ENCODE measurements at places on chromosomes 4 and X. TPM values are rescaled to one million over a fixed set of nuclear protein-coding genes. Genes with fewer than 3 reads are reported as not detected.

The MAGEB17 gene
- total RNA-seq, result not detected

The NDP gene
- total RNA-seq, result 4.8 TPM

The DCAF16 gene
- 23.5 TPM for total RNA-seq

The ENPEP gene
- total RNA-seq, result not detected

The SLITRK2 gene
- under 0.01 TPM for total RNA-seq

The CTPS2 gene
- total RNA-seq, result 17.9 TPM

The ERAS gene
- total RNA-seq, result not detected

The TLR7 gene
- not detected for total RNA-seq

The CD38 gene
- 0.10 TPM for total RNA-seq

The ADRA2C gene
- 0.24 TPM for total RNA-seq

The FAM9B gene
- 0.10 TPM for total RNA-seq

DNA sequence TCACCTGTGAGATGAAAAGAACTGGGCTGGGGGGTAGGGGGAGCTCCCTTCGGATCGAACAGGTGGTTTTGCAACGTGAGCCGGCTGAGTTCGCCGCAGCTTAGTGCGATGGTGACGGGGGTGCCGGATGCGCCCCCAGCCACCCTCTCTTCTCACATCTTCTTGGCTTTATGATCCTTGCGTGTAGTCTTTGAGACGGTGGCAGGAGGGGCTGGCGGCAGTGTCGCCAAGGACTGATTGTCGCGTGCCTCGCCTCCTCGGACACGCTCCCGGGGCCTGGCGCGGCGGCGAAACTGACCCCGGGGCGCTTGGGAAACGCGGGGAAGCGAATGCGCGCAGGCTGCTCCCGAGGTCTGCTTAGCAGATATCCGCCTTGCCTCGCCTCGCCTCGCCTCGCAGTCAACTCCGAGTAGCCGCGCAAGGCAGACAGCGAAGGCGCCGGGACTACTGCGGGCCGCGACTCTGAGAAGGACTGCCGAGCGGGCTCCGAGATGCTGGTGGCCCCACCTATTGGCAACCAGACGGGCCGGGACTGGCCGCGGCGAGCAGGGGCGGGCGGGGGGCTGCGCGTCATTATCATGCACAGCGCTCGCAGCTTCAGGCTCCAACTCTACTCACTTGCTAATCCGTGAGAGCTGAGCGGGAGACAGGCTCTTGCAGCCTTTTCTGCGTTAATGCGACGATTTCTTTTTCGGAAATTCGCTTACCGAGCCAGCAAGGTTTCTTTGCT is 1.5 kb downstream of the GRID2 start:
- peak; percentile 16 for DNase-seq

GRCh38 chr4:82217986-82218715 is 155.6 kb downstream of the HNRNPD start:
- DNase-seq, result no peak

GRCh38 chr4:184147858-184148737 is 69.6 kb downstream of the ENPP6 start:
- no peak for DNase-seq

GRCh38 chrX:153831429-153832150 is 1.2 kb upstream of the PDZD4 start:
- DNase-seq, result no peak

GRCh38 chr4:18734405-18734804 is 712.9 kb upstream of the LCORL start:
- DNase-seq, result no peak

DNA sequence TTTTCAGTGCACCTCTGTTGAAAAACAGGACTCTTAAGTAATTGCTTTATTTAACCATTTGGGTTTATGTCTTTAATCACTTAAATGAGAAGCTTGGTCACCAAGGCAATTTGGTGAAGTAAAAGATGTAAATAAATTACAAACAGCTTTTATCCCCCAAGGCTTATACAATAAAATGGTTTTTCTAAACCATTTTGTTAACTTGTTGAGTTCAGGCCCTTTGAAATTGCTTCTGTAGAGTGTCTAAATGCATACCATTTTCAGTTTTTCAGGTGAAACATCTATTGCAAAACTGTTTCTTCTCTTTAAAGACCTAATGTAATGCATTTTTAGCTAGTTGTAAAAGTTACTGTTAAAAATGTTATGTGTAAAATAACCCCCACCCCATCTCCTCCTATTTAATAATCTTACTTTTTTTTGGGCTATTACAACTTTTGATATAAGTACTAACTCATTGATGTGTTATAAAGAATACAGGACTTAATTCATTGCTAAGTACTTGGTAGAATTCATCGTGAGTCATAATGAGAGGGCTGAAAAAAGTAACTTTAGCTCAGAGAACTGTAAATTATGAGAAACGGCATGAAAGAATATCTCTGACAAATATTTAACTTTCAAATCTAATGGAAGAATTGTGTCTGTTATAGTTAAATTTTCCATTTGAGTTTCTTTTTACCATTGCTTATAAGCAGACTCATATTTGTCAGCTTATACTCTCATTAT is 4.5 kb downstream of the RAPGEF2 start:
- DNase-seq, result no peak

- DNase-seq, result peak; percentile 84
Observed at GRCh38 chr4:184845367-184846021, 19.7 kb upstream of the ACSL1 start.

DNA sequence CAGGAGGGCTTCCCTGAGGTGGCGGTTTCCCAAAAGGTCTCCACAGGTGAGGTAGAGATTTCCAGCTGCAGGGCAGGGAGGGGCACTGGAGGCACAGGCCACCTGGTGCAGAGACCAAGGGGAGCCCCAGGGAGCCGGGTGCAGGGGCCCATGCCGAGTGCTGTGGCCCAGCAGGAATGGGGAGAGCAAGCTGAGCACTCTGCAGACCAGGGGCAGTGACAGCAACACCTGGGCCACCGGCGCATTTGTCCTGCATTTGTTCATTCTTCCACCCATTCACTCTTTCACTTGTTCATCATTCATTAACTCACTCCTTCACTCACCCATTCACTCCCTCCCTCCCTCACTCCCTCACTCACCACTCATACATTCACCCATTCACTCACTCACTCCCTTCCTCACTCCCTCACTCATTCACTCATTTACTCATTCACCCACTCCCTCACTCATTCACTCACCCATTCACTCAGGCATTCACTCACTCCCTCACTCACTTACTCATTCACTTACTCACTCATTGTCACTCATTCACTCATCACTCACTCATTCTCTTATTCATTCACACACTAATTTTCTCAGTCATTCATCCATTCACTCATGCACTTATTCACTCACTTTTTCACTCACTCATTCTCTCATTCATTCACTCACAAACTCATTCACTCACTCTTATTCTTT is 16.3 kb downstream of the CPZ start:
- DNase-seq, result no peak

DNA sequence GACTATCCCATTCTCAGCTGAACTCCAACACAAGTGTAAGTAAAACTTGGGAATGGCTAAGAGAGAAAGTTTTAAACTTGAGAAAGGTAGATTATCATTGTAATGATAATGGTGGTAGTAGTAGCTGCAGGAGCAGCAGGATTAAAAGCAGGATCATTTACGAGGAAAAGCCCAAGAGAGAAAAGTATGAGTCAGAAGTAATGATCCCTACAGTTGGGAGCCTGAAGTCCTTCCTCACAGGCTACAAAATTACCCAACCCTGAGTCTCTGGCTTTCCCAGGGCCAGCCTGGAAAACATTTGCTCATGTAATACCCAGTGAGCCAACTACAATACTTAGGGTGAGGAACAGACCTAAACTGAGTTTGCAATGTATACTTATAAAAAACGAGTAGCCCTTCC is 4.4 kb upstream of the PRDM8 start:
- peak; percentile 74 for DNase-seq

GRCh38 chr4:164252286-164252685 is 501.6 kb upstream of the SMIM31 start:
- DNase-seq, result no peak

- DNase-seq, result no peak
Observed at GRCh38 chr4:68589790-68590189, 13.7 kb upstream of the UGT2B17 start.

DNA sequence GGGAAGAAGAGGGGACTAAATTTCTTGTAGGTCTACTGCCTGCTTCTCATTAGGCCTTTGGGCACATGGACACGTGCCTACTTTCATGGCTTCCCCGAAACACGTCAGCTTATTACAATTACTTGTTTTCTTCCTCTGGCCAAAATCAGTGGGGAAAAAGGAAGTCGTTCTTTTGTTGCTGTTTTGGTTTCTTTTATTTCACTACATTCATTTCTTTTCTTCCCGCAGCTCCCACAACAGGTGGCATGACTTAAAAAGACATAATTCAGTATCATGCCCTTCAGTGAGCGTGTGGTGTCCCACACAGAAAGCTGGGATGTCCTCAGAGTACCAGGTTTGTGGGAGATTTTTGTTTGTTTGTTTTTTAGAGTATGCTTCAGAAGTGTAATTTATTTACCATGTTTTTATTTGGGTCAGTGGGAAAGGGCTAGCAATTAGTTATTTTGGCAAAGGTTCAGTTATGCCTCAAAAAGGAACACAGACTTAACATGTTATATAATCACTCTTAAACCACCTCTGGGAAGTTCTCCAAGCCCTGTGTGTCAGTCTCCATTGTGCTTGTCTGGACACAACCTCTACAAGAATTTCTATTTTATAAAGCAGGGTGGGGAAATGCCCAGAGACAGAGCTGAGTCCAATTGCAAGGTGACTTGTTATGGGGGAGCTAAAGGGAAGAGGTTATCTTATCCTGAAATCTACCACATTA is 44.2 kb upstream of the SPRY1 start:
- DNase-seq, result peak; percentile 44

DNA sequence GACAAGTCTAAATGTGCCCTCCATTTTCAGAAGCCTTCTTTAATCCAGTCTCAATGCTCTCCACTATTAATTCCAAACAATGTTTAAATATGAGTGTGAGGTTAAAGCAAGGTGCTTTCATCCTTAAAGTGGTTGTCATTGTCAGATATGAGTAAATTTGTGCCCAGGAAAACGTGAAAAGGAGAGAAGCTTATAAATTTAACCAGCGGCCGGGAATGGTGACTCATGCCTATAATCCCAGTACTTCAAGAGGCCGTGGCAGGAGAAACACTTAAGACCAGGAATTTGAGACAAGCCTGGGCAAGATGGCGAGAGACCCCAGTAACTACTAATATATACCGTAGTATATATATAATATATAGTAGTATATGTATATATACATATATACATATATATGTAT is 270.0 kb downstream of the ARHGAP24 start:
- peak; percentile 70 for DNase-seq

GRCh38 chr4:52957220-52957686 is 95.1 kb downstream of the RASL11B start:
- no peak for DNase-seq

GRCh38 chr4:126582737-126583136 is 1050.0 kb upstream of the INTU start:
- DNase-seq, result no peak

GRCh38 chr4:188228279-188228678 is 89.0 kb downstream of the TRIML1 start:
- DNase-seq, result no peak

DNA sequence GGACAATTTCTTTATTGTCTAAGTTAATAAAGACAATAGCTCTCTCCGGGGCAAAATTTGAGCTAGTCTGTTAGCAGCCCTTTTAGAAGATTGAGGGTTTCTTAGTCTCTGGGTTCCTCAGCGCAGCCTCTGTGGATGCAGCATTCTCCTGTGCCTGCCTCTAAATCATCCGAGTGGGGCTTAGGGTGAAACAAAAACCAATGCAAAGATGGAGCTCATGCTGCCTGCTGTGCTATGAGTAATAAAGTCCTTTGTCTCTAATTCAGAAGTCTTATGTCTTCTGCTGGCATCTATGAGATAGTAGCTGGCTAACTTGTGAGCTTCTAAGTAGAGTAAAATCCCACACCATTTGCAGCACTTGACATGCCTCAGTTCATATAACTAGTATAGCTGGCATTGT is 67.9 kb downstream of the ANKRD50 start:
- no peak for DNase-seq
